ENCODE measurements at places on chromosomes 3 and 15. TPM values are rescaled to one million over a fixed set of nuclear protein-coding genes. Genes with fewer than 3 reads are reported as not detected.

Gene AKAP13
- 81.1 TPM for polyA plus RNA-seq

Gene CCDC80
- 165 TPM for polyA plus RNA-seq

Gene SMCO1
- polyA plus RNA-seq = 1.9 TPM

Gene CLK3
- polyA plus RNA-seq = 42.8 TPM

Gene SEMA6D
- polyA plus RNA-seq = 73.0 TPM

DNA sequence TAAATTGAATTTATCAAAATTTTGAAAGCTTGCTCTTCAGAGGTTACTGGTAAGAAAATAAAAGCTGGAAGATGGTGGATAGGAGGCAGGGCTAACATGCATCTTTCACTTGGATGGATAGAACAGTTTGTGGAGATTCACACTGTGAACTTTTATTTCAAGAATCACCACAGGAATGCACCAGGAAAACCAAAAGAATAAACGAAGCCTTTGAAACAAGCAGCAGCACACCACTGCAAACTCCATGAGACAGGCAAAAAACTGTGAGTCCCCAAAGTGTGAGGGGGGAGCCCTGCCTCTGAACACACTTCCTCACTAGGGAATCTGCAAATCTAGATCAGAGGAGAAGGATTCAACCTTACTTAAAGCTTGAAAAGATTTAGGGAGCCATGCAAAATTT, 122.2 kb downstream of the RTP4 start:
- no peak for DNase-seq

DNA sequence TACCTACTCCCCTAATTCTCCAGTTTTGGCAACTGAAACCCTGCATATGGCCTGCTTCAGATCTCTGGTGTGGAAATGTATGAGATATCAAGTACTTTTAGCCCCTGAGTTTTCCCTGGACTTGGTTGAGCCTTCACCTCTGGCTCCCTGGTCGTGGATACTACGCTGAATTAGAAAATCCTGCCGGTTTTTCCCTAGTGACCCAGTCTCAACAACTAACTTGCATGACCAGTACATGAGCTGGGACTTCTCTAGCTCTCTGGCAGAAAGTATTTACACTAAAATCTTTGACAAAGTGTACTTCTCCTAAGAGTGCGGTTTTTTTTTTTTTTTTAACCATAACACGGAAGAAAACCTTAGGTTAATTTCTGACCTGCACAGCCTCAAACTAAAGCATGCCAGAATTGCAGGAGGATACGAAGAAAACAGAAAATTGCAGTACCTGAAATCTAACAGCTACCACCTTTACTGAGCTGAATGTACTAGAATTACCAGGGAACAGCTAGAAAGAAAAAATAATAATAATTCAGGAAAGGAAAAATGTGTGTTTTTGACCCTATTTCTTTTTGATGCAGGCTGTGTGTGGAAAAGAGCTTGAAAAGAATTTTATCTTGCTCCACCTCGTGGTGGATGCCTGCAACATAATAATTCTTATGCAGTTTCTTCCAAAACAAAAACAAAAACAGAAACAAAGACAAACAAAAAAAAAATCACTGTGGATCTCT, 165.6 kb downstream of the GMNC start:
- DNase-seq = peak; percentile 45

DNA sequence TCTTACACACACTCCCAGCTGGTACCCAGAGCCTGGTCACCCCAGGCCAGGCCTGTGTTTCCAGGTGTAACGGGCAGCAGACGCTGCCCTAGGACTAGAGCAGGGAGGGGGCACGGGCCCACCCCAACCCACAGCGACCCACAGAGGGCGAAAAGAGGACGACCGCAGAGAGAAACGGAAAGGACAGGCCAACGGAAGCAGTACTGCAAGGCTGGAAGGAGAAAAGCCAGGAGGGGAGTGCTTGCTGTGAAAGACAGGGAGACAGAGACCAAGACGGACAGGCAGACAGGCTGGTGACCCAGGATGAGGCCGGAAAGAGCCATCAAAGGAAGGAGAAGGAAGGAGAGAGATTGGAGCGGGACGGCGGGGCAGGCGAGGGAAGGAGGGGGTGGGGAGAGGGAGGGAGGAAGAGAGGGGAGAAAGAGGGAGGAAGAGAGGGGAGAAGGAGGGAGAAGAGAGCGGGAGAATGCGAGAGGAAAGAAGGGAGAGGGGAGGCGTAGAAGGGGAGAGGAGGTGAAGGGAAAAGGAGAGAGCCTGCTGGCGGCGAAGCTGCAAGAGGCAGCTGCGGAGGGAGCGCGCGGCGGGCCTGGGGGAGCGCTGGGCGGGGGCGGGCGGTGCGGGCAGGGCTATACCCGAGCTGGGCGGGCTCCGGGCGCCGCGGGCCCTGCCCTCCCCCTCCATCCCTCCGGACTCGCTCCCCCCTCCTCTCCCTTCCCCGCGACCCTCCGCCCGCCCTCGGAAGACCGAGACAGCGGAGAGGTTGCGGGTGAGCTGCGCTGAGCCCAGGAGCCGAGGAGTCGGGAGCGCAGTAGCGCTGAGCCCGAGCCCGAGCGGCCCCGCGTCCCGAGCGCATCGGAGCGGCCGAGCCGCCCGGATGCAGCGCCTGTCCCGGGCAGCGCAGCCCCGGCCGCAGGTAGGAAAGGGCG, at the start of gene SLC6A1:
Gene SLC6A1 (plus strand): TSS at position 732 of the 926 bp plus-strand sequence. CDS start 24,464 bp downstream, outside the sequence.
- peak; percentile 46 for DNase-seq

GRCh38 chr3:52681596-52681995, 4.1 kb downstream of the PBRM1 start:
- DNase-seq = no peak

Gene GP5
- 0.27 TPM for polyA plus RNA-seq

Gene CCDC33
- polyA plus RNA-seq = 0.19 TPM

DNA sequence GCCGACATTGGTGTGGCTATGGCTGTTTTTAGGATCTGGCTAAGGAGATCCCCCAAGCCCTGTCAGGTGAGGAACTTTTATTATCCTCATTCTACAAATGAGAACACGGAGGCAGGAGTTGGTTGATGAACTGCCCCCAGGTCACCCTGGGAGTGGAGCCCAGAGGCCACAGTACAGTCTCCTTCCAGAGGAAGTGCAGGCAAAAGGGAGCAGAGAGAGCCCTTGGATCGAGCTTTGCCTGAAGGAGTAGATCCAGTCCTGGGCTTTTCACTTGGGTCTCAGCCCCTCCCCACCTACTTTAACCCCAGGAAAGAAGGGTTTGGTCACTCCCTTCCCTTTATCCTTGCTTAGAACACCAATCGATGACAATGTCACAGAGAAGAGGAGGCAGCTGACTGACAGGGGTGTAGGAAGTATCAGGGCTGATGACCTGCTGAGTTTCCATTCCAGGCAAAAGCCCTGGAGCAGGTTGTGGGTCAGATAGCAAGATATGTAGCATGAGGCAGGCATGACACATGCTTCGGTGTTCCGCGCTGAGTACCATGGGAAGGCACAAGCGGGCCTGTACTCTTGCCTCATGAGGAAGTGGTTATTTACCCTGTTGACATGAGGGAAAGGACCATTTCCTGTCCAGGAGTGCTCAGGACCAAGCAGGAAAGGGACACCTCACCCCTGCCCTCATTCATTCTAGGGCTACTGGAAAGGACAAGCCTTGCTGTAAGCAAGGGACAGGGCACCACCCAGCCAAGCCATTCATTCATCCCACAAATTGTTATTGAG, 5.8 kb upstream of the PLA2G4D start:
- DNase-seq = no peak

Gene SLC24A5
- not detected for polyA plus RNA-seq

DNA sequence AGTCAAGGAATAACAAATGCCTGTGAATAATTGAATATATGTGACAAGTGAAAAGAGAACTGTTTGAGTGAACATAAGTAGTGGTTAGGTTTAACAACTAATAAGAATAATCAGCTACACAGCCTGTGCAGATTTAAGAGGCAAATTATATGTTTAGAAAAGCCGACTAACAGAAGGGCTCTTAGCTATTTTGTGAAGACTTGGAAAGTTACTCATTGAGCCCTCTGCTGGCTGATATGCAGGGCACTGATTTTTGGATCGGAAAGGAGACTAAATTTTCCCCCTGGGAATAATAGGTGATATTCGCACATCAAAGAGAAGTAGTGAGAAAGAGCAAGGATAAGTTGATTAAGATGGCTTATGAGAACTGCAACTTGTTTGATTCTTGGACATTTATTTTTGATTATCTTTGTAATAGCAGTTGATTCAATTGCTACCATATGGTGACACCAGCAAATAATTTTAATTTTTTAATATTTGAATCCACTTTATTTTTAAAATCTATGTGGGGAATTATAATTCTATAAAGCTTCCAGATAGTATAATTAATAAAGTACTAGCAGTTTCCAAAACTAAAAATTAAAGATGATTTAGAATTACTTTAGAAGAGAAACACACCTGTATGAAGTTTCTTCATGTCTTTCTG, 156.2 kb downstream of the NLGN1 start:
- DNase-seq = peak; percentile 22

GRCh38 chr15:64751464-64751863, 23.9 kb downstream of the RBPMS2 start:
- DNase-seq = no peak

Gene GOLGA6L2
- not detected for polyA plus RNA-seq

Measured in muscle of back (tissue), 13 donors.